ENCODE measurements at places on chromosomes 7 and 10.

DNA sequence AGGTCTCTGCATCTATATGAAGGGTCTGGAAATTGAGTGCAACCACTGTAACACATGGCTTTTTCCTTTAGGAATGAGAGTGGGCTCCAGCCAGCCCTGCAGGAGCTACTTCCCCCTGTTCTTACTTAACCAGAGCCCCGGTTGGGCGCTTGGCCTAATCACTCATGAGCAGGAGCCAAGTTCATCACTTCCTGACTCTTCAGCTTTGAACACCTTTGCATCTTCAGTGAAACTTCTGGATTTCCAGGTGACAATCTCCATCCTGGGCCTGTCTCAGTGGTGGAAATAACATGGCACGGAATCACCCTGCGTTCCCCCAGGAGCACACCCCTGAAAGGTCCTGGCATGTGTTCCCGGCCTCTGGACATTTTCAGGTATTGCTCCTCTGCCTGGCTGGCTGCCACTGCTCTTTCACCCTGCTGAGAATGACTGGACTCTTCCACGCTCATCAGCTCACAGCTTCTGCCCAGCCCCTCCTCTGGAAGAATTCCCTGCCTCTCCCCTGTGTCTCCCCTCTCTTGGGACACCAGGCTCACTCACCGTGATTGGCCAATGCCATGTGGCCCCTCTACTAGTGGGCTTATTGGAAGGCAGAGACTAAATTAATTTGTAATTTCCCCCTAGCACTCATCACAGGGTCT lies 229.1 kb upstream of the GRB10 start:
- no peak for DNase-seq

- DNase-seq = no peak
Measured at GRCh38 chr10:103969436-103969835, 2.5 kb downstream of the SLK start.

DNA sequence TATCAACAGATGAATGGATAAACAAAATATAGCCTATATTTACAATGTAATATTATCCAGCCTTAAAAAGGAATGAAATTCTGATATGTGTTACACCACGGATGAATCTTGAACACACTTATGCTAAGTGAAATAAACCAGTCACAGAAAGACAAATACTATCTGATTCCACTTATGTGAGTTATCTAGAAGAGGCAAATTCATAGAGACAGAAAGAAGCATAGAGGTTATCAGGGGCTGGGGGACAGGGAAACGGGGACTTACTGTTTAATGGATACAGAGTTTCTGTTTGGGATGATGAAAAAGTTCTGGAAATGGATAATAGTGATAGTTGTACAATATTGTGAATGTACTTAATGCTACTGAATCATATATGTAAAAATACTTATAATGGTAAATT lies 329.9 kb downstream of the LRMDA start:
- DNase-seq = no peak

GRCh38 chr10:79472449-79472848 lies 27.0 kb upstream of the ZCCHC24 start:
- DNase-seq = no peak

DNA sequence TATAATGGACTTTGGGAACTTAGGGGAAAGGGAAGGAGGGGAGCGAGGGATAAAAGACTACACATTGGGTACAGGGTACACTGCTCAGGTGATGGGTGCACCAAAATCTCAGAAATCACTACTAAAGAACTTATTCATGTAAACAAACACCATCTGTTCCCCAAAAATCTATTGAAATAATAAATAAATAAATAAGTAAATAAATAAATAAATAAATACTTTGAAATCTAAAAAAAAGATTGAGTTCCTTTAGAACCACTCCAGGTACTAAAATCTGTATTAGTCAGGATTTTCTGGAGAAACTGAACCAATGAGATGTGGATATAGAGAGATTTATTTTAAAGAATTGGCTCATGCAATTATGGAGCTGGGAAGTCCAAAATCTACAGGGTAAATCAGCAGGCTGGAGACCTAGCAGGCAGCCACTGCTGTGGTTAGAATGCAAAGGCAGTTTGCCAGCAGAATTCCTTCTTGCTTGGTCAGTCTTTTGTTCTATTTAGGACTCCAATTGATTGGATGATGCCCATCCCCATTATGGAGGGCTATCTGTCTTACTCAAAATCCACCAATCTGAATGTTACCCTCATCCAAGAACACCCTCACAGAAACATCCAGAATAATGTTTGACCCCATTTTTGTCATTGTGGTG lies 8.9 kb downstream of the IGFBP1 start:
- DNase-seq = peak; percentile 67

GRCh38 chr7:138917771-138918170 lies 63.4 kb downstream of the KIAA1549 start:
- no peak for DNase-seq

- DNase-seq = no peak
Measured at GRCh38 chr10:132813560-132814468, 27.9 kb upstream of the NKX6-2 start.

DNA sequence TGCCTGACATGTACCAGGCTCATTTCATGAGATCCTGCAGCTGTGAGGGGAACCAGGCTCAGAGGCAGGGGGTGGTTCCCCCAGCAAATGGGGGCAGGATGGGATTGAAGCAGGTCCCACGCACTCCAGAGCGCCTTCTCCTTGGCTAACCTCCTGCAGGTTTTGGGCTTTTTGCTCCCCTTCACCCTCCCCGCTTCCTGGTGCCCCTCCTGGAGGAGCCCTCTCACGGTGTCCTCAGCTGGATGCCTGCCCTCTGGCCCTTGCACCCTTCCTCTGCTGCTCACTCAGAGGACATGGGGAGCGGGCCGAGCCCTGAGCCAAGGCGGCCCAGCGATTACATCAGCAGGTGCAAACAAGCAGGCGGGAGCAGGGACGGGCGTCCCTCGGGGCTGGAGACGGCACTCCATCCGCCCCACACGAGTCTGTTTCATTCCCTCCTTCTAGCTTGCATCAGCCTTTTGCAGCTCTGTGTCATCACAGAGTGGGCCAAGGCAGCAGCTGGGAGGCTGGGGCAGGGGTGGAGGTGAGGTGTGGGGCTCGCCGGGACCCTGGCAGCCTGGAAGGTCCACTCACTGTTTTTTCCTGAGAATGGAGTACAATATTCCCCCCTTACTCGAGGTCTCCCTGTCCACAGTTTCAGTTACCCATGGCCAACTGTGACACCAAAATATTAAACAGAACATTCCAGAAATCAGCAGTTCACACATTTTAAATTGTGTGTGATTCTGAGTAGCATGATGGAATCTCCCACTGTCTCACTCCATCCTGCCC lies 52.7 kb upstream of the SLC29A3 start:
- DNase-seq = peak; percentile 79

DNA sequence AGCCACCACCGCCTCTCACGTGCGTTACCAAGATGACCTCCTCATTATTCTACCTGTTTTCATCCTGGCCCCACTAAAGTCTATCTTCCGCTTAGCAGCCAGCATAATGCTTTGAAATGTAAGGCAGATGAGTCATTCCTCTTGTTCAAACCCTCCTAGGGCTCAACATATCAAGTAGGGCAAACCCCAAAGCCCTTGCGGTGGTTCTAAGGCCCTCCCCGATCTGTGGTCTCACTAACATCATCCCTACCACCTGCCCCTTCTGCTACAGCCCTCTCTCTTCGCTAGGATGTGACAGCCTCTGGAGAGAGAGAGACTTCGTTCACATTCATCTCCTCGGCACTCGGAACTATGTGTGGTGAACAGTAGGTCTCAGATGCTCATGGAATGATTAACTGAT lies 94.8 kb downstream of the SVIL start:
- no peak for DNase-seq
